ENCODE measurements at places on chromosomes 2 and 18.

- DNase-seq, result no peak
These were observed 22.3 kb upstream of the GPR17 start for GRCh38 chr2:127623388-127624319.

- no peak for DNase-seq
These were observed 2.4 kb downstream of the SMAD7 start for GRCh38 chr18:48948112-48949049.

DNA sequence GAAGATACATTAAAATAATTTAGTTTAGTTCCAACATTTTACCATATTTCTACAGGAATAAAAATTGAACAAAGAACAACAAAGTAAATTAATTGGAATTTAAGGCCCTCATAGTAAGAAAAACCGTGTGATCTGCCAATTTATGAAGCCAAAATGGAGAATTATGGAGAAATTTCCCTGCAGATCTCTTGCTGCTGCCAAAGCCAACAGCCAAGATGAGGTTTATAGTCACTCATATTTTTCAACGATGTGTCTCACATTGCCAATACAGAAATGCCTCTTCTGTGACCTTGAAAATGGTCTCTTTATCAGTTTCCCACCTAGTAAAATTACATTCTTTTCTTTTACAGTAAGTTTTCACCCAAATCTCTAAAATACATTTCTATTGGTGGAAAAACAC lies 317.2 kb upstream of the FIGN start:
- no peak for DNase-seq

DNA sequence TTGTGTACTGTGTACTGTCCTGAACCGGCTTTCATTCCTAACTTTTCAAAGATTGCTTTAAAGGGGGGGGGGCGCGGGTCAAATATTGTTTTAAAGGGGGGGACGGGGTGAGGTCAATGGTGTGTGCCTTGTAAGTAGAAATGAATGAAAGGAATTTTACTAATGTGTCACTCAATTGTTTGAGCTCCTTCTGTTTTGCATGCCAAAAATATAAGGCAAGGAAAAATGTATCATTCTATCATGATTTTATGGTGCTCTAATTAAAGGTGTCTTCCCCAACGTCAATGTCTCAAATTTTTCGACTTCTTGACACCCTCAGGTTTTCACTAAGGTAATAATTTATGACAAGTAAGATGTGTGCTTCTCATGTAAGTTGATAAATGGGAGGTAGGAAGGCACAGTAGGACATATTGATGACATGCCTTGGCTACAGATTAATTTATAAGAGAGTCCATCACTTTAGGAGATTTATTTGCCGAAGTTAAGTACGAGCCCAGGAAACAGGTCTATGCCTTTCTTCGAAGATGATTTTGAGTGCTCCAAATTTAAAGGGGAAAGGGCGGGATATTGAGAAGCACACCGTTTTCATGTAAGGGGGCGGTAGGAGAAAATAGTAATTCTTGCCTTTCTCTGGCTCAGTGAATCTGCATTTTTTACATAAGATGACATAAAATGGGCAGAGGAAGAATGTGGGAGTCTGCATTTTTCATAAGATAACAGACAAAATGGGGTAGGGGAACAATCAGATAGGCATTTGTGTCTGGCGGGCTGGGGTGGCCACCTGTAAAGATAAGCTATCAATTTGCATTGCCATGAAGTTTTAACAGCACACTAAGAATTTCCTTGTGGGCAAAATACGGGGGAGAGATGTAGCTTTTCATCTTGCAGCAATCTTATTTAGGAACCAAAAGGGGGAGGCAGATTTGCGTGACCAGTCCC lies 1.2 kb upstream of the TRAPPC8 start:
- DNase-seq, result no peak

GRCh38 chr2:240299710-240300068 lies 135.8 kb upstream of the GPC1 start:
- no peak for DNase-seq

- DNase-seq, result no peak
These were observed 439.3 kb upstream of the TRIB2 start for GRCh38 chr2:12277241-12278034.

- DNase-seq, result no peak
These were observed 37.3 kb downstream of the ADD2 start for GRCh38 chr2:70730730-70731129.

DNA sequence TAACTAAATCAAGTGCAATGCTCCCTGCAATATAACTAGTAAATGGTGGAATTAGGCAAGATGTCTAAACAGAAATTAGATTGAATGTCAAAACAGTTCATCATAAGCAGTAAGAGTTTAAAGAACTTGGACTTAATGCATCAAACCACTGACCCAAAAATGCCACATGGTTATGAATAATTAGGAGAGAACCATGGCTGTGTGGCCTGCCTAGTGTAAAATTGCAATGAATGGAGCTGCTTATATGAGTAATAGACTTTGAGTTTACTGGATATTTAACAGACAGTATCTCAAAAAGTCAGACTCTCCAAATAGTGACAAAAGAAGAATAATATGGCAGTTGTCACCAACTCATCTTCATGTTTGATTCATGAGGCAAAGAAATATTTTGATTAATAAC lies 101.6 kb upstream of the COL5A2 start:
- DNase-seq, result no peak

DNA sequence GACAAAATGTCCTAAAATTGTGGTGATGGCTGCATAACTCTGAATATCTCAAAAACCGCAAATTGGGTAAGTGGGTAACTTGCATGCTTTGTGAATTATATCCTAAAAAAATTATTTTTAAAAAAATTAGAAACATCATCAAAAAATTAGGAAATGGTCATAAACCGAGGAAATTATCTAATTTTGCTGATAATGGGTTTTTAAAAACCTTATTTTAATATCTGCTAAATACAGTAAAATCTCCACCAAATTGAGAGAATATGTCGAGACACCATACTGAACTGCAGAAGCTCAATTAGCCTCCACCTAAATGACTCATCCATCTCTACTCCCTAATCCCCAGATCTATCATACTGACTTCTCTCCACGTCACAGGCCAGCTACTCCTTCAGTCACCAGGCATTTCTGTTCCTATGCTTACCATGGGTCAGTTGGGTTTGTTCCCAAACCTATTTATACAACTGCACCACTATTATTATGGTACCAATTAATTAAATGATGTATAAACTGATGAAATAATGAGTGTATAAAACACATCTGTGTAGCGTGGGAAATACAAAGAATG lies 36.1 kb downstream of the SPIRE1 start:
- no peak for DNase-seq

DNA sequence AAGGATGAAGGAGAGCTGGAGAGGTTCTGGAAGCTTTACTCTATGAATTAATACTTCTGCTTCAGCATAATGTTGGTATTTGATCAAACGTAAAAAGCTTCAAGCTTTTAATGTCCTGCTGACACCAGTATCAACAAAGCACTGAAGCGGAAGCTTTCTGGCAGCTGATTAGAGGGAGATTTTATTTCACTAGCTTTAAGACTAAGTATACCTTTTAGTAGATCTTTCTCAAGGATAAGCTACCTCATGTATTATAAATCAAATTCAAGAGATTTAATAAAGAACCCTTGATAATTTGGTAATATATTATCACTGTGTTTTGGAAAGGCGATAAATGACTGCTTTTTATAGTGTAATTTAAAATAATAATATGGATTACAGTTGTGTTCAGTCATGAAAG lies 128.0 kb upstream of the CD302 start:
- DNase-seq, result no peak

- no peak for DNase-seq
These were observed 130.9 kb downstream of the GLI2 start for GRCh38 chr2:120866483-120867140.

GRCh38 chr2:37767046-37767445 lies 95.6 kb upstream of the CDC42EP3 start:
- no peak for DNase-seq

DNA sequence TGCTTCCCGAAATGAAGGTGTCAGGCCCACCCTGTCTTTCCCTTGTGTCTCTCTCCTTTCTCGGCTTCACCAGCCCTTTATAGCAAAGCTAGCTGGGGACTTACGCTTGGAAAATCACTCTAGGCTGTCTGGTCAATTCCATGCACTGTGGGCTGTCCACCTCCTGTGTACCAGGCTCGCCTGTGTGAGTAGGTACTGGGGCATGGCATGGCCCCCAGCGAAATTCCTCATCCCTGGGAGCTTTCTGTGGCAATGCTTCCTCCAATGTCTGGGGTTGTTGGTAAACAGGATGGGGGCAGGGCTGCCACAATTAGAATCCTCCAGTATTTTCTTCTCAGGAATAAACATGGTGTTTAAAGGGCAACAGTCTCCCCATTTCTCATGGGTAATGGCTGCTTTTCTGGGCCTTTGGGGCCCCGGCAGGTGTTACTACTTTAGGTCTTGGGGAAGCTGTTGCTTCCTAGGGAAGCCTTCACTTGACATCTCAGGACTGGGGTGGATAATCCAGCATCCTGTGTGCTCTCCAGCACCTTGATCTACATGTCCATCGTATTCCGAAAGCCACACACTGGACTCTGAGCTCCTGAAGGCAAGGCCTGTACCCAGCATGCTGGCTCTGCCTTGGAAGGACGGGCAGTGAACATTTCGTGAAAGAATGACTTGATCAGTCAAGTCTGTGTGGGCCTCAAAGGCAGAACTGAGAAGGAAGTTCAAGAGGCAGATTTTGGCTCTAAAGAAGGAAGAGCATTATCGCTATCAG lies 21.1 kb downstream of the RHOB start:
- no peak for DNase-seq

- DNase-seq, result no peak
These were observed 82.1 kb downstream of the CDK15 start for GRCh38 chr2:201888426-201888800.

DNA sequence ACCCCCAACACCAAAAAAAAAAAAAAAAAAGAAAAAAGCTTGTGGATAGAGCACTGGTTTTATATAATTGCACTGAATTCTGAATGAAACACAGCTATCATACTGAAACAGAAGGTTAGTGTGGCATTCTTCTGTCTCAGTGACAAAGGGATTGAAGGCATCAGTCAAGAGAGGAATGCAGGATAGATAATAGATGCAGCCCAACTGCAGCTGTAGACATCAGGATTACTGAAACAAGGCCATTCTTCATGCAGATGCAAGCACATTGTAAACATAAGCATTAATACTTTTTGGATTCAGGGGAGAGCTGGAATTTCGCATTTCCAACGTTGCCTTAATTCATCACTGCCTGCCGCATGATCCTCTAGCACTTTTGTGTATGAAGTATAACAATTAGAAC lies 897.4 kb upstream of the KLHL29 start:
- DNase-seq, result no peak

- DNase-seq, result no peak
These were observed 57.0 kb upstream of the FAM237A start for GRCh38 chr2:206585335-206585734.

DNA sequence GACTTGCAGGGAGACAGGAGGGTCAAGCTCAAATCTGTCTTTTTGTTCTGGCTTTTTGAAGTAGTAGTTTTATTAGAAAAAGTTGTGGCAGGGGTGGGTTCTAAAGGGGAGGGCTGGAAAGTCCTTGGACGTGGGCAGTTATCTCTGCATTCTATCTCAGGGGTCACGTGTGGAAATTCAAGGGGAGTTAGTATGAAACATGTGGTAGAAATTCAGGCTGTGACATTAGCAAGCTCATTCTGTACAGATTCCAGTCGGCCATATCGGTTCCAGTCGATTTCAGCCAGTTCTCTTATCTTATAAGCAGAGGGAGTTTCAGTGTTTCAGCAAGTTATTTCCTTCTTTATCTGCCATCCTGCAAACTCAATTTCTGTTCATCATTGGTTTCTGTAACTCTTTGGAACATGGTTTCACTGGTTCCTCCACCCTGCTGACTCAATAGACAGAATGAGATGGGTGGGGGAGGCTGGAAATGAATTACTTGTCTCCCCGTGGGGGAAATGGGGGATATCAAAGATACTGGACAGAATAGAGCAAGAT lies 53.0 kb downstream of the RAB27B start:
- no peak for DNase-seq

DNA sequence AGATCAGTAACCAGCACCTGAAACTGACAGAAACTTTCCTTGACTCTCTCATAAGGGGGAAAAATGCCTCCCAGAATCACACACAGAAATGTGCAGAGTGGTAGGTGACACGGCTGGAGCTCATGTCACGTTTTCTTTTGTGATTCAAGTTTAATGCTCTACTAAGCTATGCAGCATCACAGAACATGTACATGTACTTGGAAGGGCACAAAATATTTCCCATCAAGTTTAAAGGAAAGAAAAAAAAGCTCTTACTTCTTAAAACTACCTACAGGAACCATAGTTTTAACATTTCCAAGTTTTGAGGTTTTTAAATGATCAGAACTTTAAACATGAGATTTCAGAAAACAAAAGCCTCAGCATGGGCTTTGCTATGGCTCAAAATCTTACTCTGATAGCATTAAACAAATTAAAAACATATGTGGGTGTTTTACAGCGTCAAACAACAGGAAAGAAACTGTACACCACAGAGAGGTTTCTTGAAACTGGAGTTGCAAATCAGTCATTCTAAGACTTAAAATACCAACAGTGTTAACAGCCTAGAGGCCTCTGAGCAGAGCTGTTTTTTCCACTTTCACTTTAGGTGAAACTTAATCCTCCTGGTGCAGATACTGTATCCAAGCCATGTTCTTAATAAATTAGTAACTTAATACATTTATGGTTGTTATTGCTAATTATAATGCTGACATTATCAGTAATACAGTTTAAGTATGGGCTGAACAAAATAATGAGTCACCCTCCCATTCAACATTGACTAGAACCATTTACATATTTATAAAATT lies 30.1 kb downstream of the MBP start:
- no peak for DNase-seq

GRCh38 chr18:80247393-80247841 lies at the start of gene PARD6G:
PARD6G (minus strand) TSS chr18:80247514; CDS start chr18:80247348, 166 bp downstream.
- no peak for DNase-seq

GRCh38 chr2:237207646-237208045 lies 122.0 kb downstream of the COPS8 start:
- no peak for DNase-seq

DNA sequence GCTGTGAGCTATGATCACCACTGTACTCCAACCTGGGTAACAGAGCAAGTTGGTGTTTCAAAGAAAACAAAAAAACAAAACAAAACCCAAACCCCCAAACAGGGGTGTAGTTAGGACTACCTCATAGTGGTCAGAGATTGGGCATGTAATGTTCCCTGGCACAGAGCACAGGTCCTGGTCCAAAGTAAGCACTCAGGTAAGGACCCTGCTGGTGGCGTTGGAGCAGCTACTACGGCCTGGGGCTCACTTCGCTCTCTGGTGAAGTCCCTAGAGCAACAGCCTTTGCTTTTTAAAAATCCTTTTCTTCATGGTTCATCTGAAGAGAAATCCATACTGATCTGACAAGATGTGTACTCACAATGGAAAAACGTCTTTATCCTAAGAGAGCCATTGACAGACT lies 130.4 kb downstream of the ZNF236 start:
- no peak for DNase-seq

GRCh38 chr2:121049131-121049530 lies 235.9 kb downstream of the TFCP2L1 start:
- no peak for DNase-seq

- DNase-seq, result no peak
These were observed 27.2 kb downstream of the IL1R2 start for GRCh38 chr2:102018823-102019445.

- no peak for DNase-seq
These were observed 19.5 kb downstream of the LCT start for GRCh38 chr2:135817466-135817865.

GRCh38 chr18:22207021-22207758 lies 37.8 kb downstream of the GATA6 start:
- DNase-seq, result no peak

Data from SIG-M5 (cell line).